T1000 (cell line): ENCODE measurements at places on chromosomes 12 and 14.

GRCh38 chr14:103001226-103001625 lies 56.1 kb downstream of the CDC42BPB start:
- no peak for DNase-seq

DNA sequence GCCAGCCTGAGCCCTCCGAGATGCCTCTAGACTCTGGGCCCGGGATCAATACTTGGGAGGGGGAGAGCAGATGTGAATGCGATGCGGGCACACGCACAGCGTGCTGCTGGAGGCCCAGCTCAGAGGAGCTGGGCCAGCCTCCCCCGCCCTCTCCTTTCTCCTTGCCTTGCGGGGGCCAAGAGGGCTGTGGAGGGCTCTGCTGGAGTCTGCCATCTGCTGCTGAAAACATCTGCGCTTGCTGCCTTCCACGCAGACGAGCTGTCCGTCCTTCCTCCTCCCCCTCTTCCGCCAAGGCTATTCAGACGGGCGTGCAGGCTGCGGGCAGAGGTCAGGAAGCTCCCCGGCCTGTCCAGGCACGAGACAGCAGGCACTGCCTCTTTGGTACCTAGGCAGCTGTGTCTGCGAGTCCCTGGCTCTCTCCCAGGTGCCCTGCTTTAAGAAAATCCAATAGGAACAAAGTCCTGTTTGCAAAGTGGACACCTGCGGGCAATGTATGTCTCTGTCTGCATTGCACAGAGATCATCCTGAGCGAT lies 75.2 kb downstream of the SPRING1 start:
- no peak for DNase-seq

DNA sequence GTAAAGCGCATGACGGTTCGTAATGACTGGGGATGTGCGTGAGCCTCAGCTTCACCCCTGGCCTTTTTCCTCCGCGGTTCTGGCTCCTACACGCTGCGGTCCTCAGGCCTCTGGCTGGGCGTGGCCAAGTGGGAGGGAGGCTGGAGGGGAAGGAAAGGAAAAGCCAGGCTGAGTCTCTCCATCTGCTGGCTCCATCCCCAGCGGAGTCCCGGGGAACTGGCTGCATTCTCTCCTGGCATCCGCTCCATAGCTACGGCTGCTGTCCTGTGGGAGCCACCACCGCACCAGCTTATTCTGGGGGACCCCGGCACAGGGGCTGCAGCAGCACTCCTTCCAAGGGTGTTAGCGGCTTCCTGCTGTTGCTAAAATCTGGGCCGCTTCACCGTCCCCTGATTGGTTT lies 68.2 kb upstream of the SLC24A4 start:
- no peak for DNase-seq

DNA sequence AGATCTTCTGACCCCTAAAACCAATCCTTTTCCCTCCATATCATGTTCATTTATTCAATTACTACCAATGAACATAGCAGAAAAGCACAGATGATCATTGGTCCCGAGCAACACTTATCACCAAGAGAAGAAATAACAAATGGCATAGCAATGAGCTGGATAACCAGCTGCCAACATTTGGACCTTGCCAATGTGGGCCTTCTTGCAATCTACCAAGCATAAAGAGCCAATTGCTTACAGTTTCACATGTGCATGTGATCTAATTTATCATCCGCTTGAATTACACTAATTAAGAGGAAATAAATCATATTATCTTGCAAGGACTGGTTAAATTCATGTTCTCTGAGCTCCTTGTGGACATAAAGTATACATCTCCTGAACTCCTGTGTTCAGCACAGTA lies 134.8 kb upstream of the HMGA2 start:
- DNase-seq = no peak

- no peak for DNase-seq
These were observed 1.4 kb downstream of the ASPG start for GRCh38 chr14:104086661-104087461.

DNA sequence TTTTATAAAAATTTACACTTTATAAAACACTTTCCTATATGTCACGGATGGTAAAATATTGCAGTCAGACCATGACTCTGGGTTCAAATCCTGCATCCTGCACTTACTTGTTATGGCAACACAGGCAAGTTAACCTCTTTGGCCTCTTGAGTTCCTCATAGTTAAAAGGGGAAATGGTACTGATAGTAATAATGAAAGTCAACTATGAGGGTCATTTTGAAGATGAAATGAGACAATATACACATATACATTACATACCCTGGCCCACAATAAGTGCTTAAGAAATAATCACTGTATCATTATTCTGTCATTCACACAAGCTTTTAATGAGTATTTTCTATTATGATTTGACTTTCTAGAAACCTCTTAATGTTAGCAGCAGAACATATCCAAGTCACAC lies 64.4 kb downstream of the C12orf42 start:
- DNase-seq = no peak

- DNase-seq = no peak
These were observed 186.2 kb downstream of the NEDD1 start for GRCh38 chr12:97093187-97093683.

- no peak for DNase-seq
These were observed 22.2 kb downstream of the UBE2N start for GRCh38 chr12:93419388-93420034.

GRCh38 chr12:131500564-131500963 lies 210.3 kb upstream of the SFSWAP start:
- no peak for DNase-seq

GRCh38 chr12:64560396-64561301 lies 49.6 kb upstream of the RASSF3 start:
- peak; percentile 87 for DNase-seq

GRCh38 chr14:48690349-48690748 lies 895.8 kb downstream of the RPS29 start:
- no peak for DNase-seq

GRCh38 chr12:112810235-112810917 lies 18.8 kb downstream of the RPH3A start:
- DNase-seq = no peak

- DNase-seq = no peak
These were observed 307.1 kb downstream of the RPL10L start for GRCh38 chr14:46344327-46344937.

- DNase-seq = peak; percentile 84
These were observed 270.4 kb downstream of the NEDD1 start for GRCh38 chr12:97177481-97177880.

DNA sequence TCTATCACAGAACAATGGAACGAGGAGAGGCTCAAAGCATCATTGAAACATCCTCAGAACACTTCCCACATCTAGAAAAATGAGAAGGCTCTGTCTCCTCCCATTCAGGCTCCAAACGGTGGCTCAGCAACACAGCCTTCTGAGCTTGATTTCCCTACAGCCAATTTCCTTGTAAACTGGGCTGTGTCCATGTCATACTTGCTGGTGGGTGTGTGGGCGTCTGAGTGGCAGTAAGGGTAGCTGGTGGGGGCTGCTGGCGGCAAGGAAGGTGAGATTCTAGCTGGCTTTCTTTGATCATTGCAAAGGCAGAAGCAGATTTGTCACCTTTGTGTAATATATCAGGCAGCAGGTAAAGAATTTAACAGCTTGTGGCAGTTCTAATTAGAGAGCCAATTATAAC lies 163.7 kb downstream of the CALM1 start:
- DNase-seq = no peak

DNA sequence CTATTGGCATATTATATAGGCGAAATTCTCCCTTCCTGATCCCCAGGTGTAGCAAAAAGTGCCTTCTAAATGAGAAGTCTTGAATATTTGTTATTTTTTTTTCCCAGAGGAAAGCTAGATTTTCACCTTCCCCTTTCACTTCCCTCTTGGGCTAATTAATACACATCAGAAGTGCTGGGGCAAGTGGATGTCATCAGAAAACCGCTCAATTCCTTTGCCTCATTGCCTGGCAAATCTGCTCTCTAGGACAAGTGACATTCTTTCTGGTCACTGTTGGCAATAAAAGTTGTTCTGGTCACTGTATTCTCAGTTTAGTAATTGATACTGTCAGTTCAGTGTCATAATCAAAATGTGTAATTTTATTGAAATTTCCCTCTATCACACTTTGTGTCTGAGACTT lies 174.5 kb downstream of the ETNK1 start:
- no peak for DNase-seq

- DNase-seq = no peak
These were observed 85.9 kb downstream of the PAX9 start for GRCh38 chr14:36747411-36748184.

- no peak for DNase-seq
These were observed 2.8 kb downstream of the FGD6 start for GRCh38 chr12:95214466-95214865.

GRCh38 chr14:103802356-103802755 lies 45.0 kb downstream of the PPP1R13B start:
- DNase-seq = no peak

DNA sequence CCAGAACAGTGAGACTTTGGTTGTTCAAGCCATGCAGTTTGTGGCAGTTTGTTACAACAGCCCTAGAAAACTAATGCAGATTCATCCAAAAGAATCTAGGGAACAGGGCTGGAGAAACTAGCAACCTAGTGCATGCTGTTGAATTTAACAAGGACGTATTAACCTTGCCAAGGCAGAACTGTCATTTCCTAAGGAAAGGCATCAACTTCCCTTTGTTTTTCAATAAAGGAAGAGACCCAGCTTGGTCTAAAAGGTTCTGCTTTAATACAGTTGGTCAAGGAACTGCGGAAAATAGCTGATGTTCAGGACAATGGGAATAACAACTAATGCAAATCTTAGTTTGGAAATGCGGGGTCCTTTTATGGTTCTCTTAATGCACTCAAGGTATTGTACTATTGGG lies 11.5 kb downstream of the AK7 start:
- no peak for DNase-seq

- DNase-seq = no peak
These were observed 18.5 kb downstream of the BDKRB1 start for GRCh38 chr14:96274543-96274942.

- DNase-seq = no peak
These were observed 13.9 kb upstream of the PPP4R3A start for GRCh38 chr14:91523972-91524371.

DNA sequence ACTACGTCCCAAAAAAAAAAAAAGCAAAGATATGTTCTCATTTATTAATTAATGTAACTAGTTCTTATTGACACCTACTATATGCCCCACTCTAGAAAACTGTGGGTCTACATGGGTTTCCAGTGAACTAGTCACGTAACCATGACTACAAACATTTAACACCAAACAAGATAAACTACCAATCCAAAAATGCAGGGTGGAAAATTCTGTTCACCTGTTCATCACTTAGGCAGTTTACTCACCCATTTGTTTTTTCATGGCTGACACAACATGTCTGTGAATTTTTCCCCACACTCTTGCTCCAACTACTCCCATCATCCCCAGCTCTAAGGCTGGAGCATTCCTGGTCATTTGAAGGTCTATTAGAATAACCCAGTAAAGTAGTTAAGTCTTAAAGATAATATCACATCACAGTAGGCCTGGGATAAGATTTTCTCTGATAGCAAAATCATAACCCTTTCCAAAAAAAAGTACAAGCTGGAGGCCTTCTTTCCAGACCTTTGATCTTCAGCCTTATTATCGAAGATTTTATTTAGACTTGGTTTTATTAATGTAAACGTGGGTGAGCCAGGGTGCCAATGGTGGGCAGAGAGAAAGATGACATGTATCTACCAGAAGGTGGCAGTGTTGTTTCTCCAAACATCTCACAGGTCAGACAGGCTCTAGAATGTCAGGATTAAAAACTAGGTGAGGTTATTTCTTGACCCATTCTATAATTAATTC lies 61.6 kb upstream of the DAAM1 start:
- no peak for DNase-seq

DNA sequence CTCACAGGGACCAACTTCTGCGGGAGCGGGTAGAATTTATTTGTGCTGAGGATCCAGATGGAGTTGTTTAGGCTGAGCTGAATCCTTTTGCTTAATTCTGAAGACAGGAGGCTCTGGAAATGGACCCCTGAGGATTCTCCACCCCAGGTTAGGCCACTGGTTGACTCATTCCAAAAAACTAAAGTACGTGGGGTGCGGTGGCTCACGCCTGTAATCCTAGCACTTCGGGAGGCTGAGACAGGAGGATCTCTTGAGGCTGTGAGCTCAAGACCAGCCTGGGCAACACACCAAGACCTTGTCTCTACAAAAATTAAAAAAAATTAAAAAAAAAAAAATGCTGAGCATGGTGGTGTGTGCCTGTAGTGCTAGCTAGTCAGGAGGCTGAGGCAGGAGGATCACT lies 76.3 kb upstream of the MAP1LC3B2 start:
- DNase-seq = no peak

GRCh38 chr14:68824517-68825347 lies 31.9 kb upstream of the ZFP36L1 start:
- DNase-seq = peak; percentile 64

DNA sequence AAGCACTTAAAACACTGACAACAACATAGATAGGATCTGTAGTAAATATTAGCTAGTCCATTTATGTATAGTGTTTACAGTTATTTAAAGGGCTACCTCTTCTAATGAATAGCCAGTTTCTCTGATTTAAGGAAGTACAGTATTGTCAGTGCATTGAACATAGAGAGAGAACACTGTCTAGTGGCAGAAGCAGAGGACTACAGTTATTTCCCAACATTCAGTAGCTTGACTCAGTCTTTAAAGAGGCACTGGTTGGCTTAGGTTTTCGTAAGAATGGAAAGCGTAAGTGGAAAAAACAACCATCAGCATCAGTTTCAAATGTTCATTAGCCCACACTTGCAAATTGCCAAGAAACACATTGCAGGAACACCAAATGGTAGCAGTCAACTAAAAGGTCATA lies 125.0 kb upstream of the HMGA2 start:
- DNase-seq = no peak
